HL-60 (cell line): ENCODE measurements at places on chromosomes 3 and 15.

- peak; percentile 7 for DNase-seq
Observed at GRCh38 chr3:98692787-98693473, 70.2 kb upstream of the ST3GAL6 start.

- no peak for DNase-seq
Observed at GRCh38 chr3:152817400-152817799, 17.5 kb upstream of the P2RY1 start.

- DNase-seq, result no peak
Observed at GRCh38 chr3:54121414-54122323, 683 bp upstream of the CACNA2D3 start.

GRCh38 chr15:70580958-70581357 lies 182.4 kb downstream of the UACA start:
- DNase-seq, result no peak

DNA sequence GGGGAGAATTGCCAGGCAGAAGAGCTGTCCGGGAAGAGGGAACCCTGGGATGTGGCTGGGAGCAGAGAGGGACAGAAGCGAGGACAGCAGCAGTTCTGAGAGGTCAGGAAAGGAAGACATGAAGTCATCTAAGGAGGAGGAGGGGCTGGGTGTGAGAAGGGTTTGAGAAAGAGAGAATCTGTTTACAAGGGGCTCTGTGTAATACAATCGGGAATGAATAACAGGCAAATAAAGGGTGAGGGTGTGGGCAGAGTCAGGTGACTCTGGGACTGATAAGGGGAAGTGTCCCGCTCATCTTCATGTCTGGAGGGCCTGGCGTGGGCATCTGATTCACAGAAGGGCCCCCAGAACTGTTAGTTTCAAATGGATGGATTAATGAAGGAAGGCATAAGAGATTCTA lies 191.3 kb downstream of the XXYLT1 start:
- no peak for DNase-seq

GRCh38 chr15:64693134-64693533 lies 82.3 kb downstream of the RBPMS2 start:
- DNase-seq, result peak; percentile 38

DNA sequence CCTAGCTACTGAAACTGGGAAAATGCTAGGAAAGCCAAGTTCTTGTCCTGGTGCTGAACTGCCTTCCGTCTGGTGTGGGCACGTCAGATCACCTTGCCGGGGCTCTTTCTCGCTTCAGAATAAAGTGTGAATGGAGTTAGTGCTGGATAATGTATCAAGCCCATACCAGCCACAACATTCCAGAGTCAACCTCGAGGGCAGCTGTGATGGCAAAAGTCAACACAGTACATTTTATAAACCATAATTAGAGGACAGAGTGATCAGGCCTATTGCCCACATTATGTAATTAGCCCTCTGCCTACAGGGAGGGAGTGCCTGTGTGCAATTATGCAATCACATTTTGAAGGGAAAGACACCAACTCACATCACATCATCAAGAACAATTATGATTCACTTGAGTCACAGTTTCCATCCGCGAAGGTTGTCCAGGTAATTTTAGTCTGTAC lies 165.2 kb downstream of the RORA start:
- DNase-seq, result no peak

DNA sequence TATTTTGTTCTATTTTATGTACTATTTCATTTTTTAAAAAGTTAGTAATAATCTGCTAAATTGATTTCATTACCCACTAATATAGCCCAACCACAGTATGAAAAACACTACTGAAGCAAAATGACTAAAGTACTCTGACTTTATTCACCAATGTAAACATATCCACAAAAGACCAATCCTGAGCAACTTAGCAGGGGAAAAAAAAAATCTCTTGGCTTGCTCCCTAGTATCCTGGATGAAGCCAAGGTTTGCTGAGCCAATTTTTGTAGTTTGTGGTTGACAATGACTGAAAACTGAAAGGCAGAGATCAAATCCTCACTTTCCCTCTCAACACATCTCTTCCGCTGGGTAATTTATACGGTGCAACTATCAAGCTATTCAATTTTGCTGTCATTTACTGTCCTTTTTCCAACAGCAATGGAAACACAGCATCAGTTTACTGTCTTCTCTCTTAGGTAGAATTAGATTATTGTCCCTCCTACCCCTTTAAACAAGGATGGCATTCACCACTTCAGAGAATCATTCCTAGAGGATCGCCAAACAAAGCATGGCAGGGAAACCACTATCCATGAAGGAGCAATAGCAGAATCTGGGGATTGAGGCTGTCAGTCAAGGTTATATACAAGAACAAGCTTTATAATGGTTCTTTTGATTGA lies 149.7 kb downstream of the THRB start:
- DNase-seq, result no peak

DNA sequence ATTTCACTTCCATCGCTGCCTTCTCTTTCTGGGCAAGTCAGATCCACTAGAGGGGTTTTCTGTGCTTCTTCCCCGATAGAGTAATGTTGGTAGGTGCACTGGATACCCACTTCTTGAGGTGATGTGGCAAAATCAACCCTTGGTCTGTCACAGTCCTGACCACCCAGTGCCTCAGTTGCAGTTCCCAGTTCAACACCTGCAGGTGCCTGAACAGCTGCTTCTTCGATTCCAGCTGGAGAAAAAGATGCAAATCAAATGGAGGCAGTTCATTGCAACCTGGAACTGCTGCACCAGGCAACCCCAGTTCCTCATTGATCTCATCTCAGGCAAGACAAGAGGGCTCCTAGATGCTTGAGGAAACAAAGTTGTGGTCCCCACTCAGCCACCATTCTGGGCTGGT lies 186.6 kb downstream of the UBE2E2 start:
- DNase-seq, result no peak

GRCh38 chr3:25785826-25786225 lies 2.6 kb upstream of the NGLY1 start:
- no peak for DNase-seq

DNA sequence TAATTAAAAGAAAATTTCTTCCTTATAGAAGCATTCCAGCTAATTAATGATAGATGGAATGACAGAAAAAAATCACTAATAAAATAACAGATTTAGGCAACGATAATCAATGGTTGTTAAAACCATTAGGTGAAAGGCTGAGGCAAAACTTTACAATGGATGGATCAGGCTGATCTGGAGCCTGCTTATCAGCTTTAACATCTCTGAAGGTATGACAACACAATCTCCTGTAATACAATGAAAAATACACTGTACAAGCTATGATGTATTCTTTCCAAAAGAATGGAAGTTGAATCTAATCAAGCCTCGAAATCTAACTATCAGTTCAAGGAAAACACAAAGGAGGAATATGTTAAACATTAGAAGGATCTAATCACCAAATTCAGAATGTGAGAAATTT lies 39.3 kb downstream of the EMC4 start:
- no peak for DNase-seq

GRCh38 chr3:47098910-47099309 lies 65.0 kb downstream of the SETD2 start:
- DNase-seq, result no peak

DNA sequence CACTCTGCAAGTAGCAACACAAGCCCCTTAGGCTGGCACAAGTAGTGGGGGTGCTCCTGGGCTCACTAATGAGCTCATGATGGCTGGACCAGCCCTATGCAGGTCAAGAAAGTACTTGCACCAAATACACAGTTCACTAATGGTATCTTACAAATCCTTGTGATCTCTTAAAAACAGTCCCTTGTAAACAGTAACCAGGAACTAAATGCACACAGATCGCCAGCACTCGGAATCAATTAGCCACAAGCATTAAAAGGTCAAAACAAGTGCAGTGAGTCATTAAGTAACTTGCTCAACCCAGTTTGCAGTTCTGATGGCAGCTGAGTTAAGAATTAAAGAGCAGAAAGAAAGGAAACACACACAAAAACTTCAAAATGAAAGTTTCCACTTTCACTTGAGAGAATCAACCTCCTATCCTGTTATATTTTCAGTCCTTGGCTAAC lies 43.2 kb downstream of the ARHGEF3 start:
- peak; percentile 44 for DNase-seq

GRCh38 chr15:69766156-69766555 lies 313.5 kb downstream of the RPLP1 start:
- DNase-seq, result no peak

DNA sequence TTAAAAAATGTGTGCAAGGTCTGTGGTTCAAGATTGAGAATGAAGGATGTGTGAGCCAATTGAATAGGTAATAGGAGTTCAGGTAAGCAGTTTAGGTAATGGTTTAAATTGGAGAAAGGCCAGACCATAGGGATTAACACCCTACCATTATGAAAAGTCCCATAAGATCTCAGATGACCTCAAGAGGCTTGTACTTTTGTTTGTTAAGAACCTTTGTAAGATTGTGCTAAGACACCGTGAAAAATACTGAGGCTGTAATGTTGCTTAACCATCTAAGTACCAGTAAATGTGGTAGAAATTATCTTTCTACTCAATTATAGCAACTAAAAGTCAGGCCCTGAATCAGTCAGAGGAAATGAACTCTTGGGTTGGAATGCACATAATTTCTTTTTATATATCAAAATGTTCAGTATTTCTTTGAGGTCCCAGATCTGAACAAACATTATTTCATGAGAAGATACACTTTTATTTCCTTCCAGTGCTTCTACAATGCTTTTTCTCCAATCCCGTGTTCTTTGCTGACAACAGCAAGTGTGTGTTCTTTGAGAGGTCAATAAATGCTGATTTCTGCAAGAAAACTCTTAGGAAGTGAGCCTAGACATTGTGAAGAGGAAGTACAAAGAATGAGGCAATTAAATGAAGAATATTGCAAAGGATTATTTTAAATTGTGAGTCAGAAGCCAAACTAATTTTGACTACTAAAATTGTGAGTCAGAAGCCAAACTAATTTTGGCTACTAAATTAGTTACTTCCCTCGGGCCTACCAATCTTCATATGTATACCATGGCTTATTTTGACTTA lies 66.4 kb downstream of the TCF12 start:
- DNase-seq, result peak; percentile 10

DNA sequence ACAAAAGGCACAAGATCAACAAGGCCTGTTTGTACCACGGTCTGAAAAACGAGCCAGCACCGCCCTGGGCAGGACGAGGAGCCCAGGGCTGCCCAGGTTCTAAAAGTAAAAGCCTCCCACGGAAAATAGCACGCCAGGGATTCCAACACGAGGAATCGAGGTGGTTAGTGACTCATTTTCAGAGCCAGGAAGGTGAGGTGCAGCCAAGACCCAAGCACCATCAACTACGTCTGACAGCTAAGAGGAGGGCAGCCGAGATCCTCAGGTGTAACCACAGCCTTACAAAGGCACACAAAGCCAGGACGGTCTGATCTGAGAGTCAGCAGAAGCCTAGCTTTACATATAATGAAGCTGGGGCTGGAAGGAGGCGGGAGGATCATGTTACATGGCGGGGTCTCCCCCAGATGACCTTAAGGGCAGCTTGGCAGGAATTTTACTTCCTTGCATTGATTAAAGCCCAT lies 52.5 kb downstream of the ATP10A start:
- no peak for DNase-seq

- no peak for DNase-seq
Observed at GRCh38 chr15:66724732-66725463, 22.9 kb downstream of the SMAD6 start.

GRCh38 chr3:171809611-171809860 lies 747 bp downstream of the PLD1 start:
- DNase-seq, result no peak

- no peak for DNase-seq
Observed at GRCh38 chr3:119219069-119219468, 21.6 kb downstream of the B4GALT4 start.

- DNase-seq, result no peak
Observed at GRCh38 chr15:66099950-66100671, 153.4 kb downstream of the MEGF11 start.

DNA sequence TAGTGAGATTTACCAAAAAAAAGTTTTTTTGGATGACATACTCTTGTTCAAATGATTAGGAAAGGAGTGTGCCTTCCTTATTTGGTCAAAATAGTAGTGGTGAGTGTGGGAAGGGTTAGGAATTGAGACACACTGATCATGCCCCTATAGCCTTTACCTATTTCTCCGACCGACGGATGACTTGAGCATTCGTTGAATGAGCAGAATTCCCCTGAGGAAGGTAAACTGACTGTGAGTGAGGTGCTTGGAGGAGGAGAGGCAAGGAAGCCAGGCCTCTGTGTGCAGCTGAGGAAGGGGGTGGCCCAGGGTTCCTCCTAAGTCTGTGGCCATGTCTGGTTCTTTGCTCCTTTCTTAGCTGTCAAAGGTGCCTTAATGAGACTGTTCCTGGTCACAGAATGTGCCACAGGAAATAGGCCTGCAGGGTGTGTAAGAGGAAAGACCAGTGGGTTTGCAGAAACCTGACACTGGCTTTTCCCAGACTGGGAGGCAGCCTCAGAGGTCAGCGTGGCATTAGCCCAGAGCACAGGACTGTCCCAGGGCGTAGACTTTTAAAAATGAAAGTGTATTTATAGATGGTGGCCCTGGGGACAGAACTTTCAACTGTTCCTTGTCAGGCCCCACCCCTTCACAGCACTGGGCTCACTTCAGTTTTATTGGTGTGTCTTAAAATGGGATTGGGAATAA lies 307.7 kb upstream of the C2CD4B start:
- DNase-seq, result no peak

DNA sequence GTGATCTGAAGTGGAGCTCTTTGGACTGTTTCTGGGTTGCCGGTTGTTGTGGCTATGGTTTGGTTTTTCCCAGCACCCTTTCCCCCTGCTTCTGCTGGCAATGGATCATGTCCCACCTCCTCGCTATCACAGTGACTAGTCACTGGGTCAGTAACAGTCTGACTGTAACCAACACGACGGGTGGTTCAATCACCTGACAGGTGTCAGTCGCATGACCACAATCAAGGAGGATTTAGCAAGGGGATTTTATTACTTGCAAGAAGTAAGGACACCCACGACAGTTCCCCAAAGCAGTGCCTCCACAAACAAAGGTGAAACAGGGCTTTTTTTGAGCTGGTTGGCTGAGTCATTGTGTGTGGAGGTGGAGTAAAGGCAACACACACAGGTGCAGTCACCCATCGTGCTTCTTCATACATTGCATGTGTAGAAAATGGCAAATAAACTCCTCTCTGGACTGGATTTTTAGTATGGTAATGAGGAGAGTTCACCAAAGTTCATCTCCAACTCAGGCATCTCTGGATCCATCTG lies 58.8 kb upstream of the FAM3D start:
- no peak for DNase-seq

GRCh38 chr15:43465100-43465499 lies 27.9 kb downstream of the TP53BP1 start:
- DNase-seq, result peak; percentile 27

- no peak for DNase-seq
Observed at GRCh38 chr15:34892963-34893591, 76.5 kb downstream of the AQR start.

DNA sequence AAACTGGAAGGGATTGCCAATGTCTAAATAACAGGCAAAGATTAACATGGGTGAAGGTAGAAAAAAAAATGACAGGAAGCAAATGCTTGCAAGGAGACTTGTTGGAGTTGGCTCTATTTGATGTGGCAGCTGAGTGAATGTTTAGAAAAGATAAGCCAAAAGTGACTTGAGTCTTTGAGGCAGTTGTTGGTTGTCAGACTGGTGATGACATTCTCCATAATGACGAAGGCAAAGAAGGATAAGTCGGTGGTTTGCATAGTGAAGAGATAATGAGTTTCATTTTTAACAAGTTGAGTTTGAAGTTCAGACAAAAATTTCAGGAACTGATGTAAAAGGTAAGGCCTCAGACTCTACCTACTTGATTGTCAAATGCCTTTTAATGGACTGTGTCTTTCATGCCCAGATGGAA lies 704.1 kb upstream of the SGO1 start:
- DNase-seq, result no peak

- DNase-seq, result no peak
Observed at GRCh38 chr3:150222691-150223489, 185.2 kb upstream of the TSC22D2 start.

- no peak for DNase-seq
Observed at GRCh38 chr3:75332794-75333193, 331.3 kb upstream of the FRG2C start.
